ENCODE measurements at places on chromosomes 3 and 15.

DNA sequence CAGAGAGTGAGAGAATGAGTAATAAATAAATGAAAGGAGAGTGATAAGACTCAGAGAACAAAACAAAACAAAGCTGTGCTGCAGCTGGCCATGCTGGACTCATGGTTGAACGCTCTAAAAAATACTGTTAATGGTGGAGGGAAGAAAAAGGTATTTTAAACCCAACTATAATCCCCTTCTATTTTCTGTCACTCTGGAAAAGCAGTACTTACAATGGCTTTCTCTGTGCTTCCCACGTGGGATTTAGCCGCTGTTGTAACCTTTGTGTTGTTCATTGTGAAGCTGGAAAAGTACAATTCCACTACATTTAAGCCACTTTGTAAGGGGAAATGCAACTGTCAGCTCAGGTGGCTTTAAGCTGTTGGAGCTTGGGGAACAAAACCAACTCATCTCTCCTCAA, 917.7 kb downstream of the IGSF11 start:
- no peak for DNase-seq

GRCh38 chr3:52054661-52055511, 1.5 kb downstream of the DUSP7 start:
- DNase-seq: no peak

DNA sequence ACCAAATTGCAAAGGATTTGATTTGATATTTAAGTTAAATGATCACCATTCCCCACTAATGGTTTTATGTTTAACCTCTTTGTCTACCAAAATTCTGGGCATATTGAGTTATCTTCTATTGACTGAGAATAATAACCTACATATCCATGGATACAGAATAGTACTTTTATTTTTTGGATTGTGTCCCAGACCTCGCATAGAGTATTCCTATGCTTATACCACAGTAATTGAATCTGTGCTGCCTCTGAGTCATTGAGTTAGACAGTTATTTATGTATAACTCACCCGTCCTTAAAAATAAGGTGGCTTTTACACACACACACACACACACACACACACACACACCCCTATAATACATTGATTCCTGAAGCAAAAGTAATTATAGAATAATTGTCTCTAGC, 690.1 kb upstream of the BCHE start:
- no peak for DNase-seq

GRCh38 chr3:172787746-172788145, 37.2 kb downstream of the ECT2 start:
- no peak for DNase-seq

DNA sequence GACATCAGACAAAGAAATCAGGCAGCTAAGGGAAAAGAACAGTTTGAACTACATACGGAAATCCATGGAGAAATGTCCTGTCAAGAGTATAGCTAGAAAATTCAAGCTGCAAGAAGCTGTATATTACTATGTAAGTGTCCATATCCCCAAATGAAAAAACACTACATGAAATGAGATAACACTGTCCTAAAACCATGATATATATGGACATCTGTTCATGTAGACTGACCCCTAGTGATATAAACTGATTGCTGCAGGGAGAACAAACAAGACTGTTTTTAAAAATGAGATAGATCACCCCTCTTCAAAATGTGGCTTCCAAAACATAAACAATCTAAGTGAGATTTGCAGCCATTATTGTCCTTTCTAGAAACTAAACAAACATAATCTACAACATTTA, 985.6 kb downstream of the EPHA3 start:
- DNase-seq: no peak

- no peak for DNase-seq
Measured at GRCh38 chr3:71491154-71491752, 92.3 kb downstream of the FOXP1 start.

DNA sequence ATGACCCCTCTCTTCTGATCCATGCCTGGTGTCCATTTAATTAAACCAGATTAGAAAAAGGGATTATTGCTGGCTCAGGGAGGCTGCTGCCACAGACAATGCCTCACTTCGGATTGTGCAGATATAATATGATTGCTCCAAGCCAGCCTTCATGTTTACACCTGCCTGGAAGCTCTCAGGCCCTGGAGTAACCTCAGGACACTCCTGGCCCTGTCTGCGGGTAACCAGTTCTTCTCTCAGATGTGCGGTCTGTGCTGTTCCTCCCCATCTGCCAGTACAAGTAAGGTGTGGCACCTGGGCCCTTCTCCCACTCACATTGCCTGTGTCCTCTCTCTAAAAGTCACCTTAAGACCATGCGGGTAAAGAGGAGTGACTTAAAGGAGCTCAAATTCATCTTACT, 8.8 kb upstream of the GOLGA8J start:
- no peak for DNase-seq

DNA sequence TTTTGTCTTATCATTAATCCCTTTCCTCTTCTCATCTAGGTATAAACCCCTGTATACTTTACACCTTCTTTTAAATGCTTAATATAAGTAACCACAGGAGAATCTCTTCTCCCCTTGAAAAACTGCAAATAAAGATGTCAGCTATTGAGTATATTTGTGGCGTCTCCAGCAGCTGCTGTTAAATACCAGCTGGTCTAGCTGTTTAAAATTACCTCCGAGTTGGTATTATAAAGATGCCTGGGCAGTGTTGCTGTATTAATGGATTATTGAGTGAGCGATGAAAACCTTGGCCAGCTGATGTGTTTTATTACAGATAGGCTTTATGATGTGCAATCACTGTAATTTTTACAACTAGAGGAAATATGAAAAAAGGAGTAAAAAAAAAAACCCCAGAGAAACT, 388.1 kb downstream of the TBC1D5 start:
- DNase-seq: no peak

DNA sequence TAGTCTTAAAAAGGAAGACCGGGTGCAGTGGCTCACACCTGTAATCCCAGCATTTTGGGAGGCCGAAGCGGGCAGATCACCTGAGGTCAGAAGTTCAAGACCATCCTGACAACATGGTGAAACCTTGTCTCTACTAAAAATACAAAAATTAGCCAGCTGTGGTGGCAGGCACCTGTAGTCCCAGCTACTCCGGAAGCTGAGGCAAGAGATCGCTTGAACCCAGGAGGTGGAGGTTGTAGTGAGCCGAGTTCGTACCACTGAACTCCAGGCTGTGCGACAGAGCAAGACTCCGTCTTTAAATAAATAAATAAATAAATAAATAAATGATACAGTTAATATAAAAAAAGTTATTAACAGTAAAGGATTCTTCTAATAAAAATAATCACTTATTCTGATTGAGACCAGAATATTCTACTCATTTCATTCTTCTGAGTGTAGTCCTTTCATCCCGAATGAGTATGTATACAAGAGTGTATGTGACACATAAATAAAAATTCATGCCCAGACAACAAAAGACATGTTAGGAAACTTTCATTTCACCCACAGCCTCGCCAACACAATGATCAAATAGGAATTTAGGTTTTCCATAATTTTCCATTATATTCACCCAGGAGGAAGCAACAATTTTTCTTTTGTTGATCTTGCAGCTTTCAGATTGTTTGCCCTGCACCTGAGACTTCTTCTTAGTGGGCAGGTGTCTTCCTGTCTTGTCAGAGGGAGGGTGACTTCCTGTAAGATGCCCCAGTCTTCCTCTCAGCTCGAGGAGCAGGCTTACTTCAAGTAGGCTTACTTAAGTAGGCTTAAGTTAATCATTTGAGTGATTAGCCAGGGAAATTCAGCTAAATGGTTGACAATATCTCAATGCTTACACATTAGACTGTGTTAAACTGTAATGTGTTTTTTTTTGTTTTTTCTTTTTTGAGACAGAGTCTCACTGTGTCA, 7.8 kb upstream of the NUP210 start:
- DNase-seq: no peak
